Sigmoid colon (tissue), 7 donors: ENCODE measurements at places on chromosomes 1 and 21. TPM values are rescaled to one million over a fixed set of nuclear protein-coding genes. Genes with fewer than 3 reads are reported as not detected.

The HNRNPR gene
- polyA plus RNA-seq = 62.9 TPM

The ZSCAN20 gene
- polyA plus RNA-seq = 2.1 TPM

The SMCP gene
- polyA plus RNA-seq = not detected

The DOP1B gene
- 12.5 TPM for polyA plus RNA-seq

The CFHR1 gene
- polyA plus RNA-seq = not detected

The SPRR5 gene
- not detected for polyA plus RNA-seq

The HAO2 gene
- not detected for polyA plus RNA-seq

The FAM72D gene
- 1.6 TPM for polyA plus RNA-seq

The ERICH3 gene
- polyA plus RNA-seq = not detected

The MTF2 gene
- polyA plus RNA-seq = 7.6 TPM

The LMX1A gene
- 1.2 TPM for polyA plus RNA-seq

The DIO1 gene
- polyA plus RNA-seq = not detected

The TEX38 gene
- not detected for polyA plus RNA-seq

The OR10R2 gene
- polyA plus RNA-seq = not detected

The ILF2 gene
- polyA plus RNA-seq = 132 TPM

The OR2T35 gene
- not detected for polyA plus RNA-seq

The ELAPOR1 gene
- polyA plus RNA-seq = 20.7 TPM

The TMEM61 gene
- 14.9 TPM for polyA plus RNA-seq

The TRIM46 gene
- polyA plus RNA-seq = not detected

The CFAP45 gene
- 1.2 TPM for polyA plus RNA-seq

The CYP2J2 gene
- 5.8 TPM for polyA plus RNA-seq

The LYPD8 gene
- 176 TPM for polyA plus RNA-seq

The OLIG2 gene
- not detected for polyA plus RNA-seq

The PLA2G2F gene
- polyA plus RNA-seq = not detected

The SH2D1B gene
- 2.3 TPM for polyA plus RNA-seq

The RIPPLY3 gene
- polyA plus RNA-seq = not detected

The TIPRL gene
- 31.0 TPM for polyA plus RNA-seq

The MTARC1 gene
- 15.6 TPM for polyA plus RNA-seq

The CFAP141 gene
- not detected for polyA plus RNA-seq

The ESRRG gene
- polyA plus RNA-seq = 0.23 TPM

The C4BPB gene
- polyA plus RNA-seq = 6.2 TPM

The ADAM30 gene
- polyA plus RNA-seq = not detected

The CRYAA gene
- not detected for polyA plus RNA-seq

The TEKT2 gene
- 0.19 TPM for polyA plus RNA-seq

The PLEKHG5 gene
- 5.4 TPM for polyA plus RNA-seq

The OR6K3 gene
- not detected for polyA plus RNA-seq

The KRTAP19-3 gene
- polyA plus RNA-seq = not detected

The ATAD3A gene
- 40.4 TPM for polyA plus RNA-seq

The LCE2C gene
- not detected for polyA plus RNA-seq

The OR2L8 gene
- not detected for polyA plus RNA-seq

The ATP8B2 gene
- polyA plus RNA-seq = 0.92 TPM

The KRTAP11-1 gene
- not detected for polyA plus RNA-seq
